ENCODE measurements at places on chromosomes 16 and 17.

DNA sequence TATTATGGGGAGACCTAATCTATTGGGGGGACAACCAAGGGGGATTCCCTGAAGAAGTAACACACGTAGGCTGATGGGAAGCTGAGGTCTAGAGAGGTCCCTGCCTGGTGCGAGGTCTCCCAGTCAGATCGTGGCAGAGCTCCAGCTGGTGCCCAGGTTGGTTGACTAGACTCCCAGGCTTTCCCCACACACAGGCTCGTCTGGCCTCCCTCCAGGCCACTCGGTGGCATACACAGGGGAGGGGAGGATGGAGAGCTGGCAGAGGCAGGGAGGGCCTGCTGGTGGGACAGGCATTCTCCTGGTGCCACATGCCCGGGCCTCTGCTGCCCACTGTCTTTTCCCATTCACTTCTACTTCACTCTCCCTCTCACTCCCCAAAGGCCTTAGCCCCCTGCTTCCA, 8.5 kb upstream of the SOCS3 start:
- no peak for DNase-seq

GRCh38 chr17:63911041-63911635, at the start of gene CSHL1:
Gene CSHL1 (minus strand): TSS chr17:63911258. CDS start chr17:63911196, 62 bp downstream.
- no peak for DNase-seq

- DNase-seq = no peak
Observed at GRCh38 chr16:49635591-49636581, 220.0 kb downstream of the ZNF423 start.

GRCh38 chr16:4968879-4969483, 10.9 kb downstream of the SEC14L5 start:
- peak; percentile 3 for DNase-seq

- DNase-seq = no peak
Observed at GRCh38 chr16:49699841-49700175, 156.1 kb downstream of the ZNF423 start.

GRCh38 chr17:18381158-18381952, 3.8 kb downstream of the EVPLL start:
- DNase-seq = no peak

DNA sequence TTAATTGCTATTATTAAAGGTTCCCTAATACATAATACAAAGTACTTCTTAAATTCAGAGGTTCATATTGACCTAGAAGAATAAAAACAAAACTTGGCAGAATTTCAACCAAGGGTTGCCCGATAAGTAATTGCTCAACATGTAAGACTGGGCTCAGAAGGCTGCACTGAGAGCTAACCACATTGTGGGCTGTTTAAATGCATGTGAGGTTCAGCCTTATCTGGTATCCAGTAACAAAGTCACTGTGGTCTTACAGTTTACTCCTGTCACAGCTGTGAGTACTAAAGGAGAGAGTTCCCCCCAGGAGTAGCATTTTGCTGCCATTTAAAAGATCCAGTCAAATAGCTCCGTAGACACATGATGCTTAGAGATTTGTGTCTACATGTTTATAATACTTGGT, 1.6 kb upstream of the DHRS11 start:
- DNase-seq = no peak

- no peak for DNase-seq
Observed at GRCh38 chr17:39604911-39605491, 2.7 kb downstream of the NEUROD2 start.

DNA sequence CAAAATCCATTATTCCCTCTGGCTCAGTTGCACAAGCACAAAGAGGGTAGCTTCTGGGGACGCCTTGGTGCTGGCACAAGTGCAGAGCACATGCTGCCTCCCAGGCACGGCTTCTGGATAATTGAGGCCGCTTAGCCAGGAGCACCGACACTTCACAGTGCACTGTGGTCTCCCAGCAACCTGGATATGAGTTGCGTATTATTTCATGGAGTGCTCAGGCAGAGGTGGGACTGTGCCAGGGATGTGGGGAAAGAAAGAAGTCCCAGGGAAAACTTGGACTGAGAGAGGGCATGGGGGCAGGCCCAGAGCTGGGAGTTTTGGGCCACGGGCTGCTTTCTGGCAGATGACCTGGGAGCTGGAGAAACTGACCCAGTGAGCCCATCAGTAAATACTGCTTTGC, 37.5 kb downstream of the MPRIP start:
- no peak for DNase-seq

DNA sequence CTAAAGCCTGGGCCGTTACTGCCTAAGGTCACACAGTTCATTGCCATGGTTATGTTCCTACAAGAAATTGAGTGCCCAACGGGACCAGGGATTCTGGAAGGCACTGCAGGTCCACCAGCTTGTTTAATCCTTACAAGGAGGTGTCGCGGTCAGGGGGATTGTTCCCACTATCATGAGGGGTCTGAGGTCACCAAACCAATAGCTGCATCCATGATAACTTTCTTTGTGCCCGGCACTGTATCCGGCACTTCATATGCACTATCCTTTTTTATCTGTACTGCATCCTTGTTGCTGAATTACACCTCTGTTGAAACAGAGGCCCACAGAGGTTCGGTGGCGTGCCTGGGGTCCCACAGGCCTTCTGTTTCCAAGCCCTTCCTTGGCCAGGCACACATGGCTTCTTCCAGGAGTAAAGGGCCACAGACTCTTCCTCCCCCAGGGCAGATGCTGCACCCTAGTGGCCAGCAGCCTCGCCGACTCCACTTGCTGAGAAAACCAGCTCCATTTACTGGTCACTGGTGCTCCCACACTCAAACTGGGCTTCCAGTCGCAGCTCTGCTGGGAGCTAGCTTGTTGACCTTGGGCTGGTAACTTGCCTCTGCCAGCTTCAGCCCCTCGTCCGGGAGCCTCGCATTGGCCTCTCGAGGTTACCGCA, 82.0 kb upstream of the PLCG2 start:
- peak; percentile 24 for DNase-seq

GRCh38 chr16:29743475-29743826, 2.3 kb downstream of the C16orf54 start:
- DNase-seq = no peak

GRCh38 chr17:62091804-62092203, 26.7 kb upstream of the MED13 start:
- no peak for DNase-seq

- DNase-seq = no peak
Observed at GRCh38 chr17:77206158-77206956, 65.6 kb downstream of the SEC14L1 start.

GRCh38 chr17:61875804-61876203, 12.5 kb upstream of the BRIP1 start:
- DNase-seq = no peak

GRCh38 chr16:54077050-54077821, 209.4 kb downstream of the IRX3 start:
- DNase-seq = no peak

DNA sequence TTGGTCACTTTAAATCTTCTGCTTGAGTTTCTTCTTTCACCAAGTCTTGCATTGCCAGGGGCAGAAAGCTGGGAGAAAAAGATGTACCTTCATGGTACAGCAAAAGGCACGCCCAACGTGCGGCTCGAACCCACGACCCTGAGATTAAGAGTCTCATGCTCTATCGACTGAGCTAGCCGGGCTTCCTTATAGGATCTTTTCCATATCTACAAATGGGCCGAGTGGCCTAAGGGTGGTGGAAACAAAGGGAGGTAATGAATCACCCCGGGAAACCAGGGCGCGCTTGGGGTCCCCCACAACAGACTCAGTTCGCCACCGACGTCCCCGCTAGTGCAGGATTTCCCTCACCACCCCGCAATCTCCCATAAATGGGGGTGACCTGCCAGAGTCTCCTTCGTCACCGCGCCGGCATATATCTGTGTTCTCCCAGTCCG, 7.5 kb upstream of the OR1F1 start:
- no peak for DNase-seq

DNA sequence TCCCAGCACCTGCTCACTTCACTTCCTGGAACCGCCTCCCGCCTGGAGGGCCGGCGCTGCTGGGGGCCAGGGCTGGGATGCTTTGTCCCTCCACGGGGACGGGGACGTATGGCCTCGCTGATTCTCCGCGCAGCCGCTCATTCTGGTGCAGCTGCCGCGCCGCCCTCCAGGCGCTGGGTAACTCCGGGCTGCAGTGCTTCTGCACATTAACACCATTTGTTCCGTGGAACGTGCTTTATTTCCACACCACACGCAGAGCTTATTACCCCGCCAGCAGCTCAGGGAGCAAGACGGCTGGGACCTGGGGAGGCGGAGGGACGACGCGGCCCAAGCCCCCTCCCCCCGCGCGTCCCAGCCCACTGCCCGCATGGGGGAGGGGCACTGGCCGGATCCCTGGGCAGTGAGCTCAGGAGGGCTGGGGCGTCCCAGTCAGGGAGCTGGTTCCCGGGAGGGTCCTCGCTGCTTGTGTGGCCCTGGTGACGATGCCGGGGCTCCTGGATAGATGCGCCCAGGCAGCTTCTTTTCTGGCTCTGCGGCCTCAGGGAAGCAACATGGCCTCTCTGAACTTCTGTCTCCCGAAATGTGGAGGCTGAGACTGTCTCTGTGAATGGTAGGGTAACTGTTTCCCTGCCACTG, 45.4 kb upstream of the ACSF3 start:
- DNase-seq = no peak

GRCh38 chr17:55340176-55340575, 75.4 kb downstream of the HLF start:
- DNase-seq = no peak

GRCh38 chr17:68294617-68295016, 3.3 kb downstream of the ARSG start:
- DNase-seq = no peak

DNA sequence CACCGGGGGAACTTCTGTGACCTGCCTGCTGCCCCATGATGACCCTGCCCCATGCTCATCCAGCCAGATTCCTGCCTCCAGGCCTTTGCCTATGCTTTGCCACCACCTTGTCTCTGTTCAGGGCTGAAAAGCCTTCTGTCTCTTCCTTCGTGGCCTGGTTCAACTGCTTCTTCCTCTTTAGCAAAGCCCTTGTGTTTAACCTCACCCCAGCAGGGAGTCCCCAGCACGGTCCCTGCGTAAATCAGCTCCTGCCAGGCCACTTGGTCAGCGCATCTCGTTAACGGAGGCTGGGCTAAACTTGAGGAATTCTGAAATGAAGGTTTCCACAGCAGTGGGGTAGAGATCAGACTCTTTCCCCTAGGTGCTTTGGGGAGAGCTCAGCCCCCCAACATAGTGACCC, 16.1 kb upstream of the KCNJ12 start:
- no peak for DNase-seq

GRCh38 chr17:15981646-15982580, 17.6 kb downstream of the ZSWIM7 start:
- DNase-seq = no peak

GRCh38 chr17:32859857-32860525, 16.9 kb downstream of the MYO1D start:
- DNase-seq = no peak

GRCh38 chr17:5043524-5043923, 8.3 kb upstream of the SLC52A1 start:
- DNase-seq = no peak

DNA sequence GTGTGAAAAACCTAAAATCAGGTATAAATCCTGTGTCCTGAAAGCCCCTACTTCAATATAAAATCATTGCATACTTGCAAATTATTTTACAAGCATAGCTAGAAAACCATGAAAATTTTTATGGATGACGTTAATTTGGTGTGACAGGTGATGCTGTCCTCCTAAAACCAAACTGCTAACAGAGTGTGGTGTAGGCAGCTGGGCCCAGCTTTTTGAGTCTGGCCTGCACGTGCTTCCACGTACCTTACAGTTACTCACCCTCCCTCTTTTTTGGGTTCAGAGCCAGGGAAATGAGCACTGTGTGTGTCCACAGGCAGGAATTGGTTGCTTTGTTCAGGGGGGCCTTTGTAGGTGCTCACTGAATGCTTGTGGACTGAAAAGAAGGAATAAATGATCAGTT, 36.4 kb downstream of the CLEC16A start:
- DNase-seq = no peak

DNA sequence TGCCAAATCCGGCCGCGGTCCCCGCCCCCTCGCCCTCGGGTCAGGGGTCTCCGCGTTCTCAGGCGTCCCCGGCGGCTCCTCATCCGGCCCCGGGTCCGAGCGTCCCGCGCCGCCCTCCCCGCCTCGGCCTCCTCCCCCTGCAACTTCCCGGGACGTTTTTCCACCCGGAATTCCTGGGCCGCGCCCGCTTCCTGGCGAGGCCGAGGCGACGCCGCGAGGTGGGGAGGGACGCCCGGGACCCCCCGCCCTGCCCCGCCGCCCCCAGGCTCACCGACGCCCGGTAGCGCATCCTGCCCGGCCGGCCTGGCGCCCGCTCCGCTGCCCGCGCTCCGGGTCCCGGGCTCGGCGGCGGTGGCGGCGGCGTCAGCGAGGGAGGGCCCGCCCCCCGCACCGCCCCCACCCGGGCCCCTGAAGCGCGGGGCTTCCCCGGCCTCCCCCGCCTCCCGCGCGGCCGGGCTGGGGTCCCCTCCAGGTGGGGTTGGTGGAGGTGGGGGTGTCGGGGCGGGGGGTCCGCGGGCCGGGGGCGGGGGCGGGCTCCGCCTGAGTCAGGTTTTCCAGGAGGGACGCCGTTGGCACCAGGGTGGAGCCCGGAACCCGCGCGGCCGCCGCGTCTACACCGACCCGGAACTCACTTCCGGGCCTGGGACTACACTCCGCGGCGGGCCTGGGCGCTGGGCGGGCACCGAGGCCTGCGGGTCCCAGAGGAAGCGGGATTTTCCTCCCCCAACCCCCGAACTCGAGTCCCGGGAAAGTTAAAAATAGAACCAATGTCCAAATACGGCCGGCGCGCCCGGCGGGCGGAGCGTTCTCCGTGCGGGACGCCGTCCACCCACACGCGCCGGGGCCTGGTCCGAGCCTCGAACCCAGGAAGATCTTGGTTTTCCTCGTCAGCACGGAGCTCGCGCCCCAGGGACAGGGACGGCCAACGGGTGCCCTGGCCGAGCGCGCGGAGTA, 6.8 kb downstream of the MYO1C start:
- no peak for DNase-seq

GRCh38 chr17:77489893-77490255, 349.1 kb downstream of the SEC14L1 start:
- no peak for DNase-seq

- no peak for DNase-seq
Observed at GRCh38 chr17:14730821-14731220, 429.9 kb downstream of the HS3ST3B1 start.

DNA sequence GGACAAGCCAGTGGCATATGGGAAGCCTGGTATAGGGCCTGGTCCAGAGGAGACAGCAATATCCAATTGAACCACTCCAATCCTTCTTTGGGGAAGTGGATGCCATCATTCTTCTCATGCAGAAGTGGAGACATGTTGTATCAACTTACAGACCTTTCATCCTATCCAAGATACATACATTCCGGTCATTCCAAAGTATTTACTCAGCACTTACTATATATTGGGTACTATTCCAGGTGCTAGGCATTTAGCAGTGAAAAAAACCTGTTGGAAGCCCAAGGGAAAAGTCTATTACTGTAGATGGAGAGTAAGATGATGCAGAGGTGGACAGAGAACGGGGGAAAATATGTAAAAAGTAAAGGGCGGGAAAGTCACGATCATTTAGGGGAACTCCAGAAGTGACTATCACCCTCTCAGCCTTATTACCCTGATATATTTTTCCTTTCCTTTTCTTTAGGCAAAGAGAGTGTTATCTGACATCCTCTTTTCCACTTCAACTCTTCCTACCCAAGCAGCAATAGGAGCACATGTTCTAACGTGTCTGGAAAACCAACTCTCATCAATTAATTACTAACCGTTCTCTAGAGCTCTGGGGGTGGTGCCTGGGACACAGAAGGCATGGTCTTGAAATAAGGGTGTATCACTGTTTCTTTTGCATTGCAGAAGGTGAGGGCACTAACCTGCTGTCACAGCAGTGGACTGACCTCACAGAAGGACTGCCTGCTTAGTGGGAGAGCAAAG, 210.1 kb upstream of the MAF start:
- DNase-seq = no peak

- no peak for DNase-seq
Observed at GRCh38 chr16:85798901-85799496, 345 bp downstream of the EMC8 start.
